ENCODE measurements at places on chromosomes 7 and 10.
A peak's percentile ranks its signal among the peaks of the same experiment; 100 is the strongest.

GRCh38 chr7:117531595-117532244, 51.9 kb downstream of the CFTR start:
- no peak for DNase-seq

DNA sequence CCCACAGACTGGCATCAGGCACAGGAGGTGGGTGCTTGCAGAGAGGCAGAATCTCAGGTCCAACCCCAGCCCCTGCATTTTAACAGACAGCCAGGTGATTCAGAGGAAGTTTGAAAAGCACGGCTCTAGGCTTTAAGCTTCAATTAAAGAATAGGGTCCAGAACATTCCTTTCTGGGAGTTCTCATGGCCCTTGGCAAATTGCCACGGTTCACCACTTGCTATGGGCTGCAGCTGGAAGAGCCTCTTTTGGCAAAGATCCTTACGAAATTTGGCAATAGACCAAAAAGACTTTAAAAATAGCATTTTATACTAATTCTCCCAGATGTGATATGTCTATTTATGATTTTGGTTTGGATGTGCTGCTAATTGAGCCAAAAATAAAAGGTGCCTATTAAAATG, 148.1 kb downstream of the ITGA8 start:
- DNase-seq: peak; percentile 72

DNA sequence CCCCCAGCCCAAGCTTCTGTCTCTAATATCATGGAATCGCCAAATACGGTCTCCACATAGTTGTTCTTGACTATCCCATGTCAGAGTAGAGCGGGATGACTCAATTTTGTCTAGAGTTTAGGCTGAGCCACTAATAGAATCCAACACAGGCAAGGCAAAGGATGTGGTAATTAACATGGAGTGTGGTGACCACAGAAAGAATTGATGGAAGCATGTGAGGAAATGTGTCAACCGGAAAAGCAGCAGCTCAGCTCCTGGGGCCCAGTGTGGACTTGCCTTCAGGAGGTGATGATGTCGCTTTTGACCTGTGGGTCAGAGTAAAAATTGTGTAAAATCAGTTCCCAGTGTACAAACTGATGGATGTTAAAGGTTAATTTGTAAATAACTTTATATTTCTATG, 139.3 kb upstream of the KLF6 start:
- no peak for DNase-seq

DNA sequence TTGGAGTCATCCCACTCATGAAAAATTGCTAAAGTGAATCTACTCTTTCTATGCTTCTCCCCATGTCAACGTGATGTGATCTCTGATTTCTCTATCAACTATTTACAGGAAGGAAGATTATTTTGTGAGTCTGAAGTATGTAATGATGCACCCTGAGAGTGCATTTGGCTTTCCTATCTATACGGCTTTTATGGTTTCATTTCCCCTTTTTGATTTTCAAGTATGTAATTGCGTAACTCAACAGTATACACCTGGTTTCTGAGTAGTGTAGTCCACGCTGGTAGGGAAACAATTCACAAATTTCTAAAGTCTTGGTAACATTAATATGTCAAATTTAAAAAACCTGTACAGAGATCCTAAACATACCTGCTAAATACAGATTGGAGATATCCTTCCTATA, 194.7 kb upstream of the SEMA3A start:
- no peak for DNase-seq

- DNase-seq: no peak
Observed at GRCh38 chr7:23232966-23233365, 13.6 kb upstream of the GPNMB start.

- no peak for DNase-seq
Observed at GRCh38 chr7:16770657-16771329, 17.2 kb downstream of the TSPAN13 start.

All from stomach (tissue), 19 donors.